ENCODE measurements at places on chromosomes 7 and 10. TPM values are rescaled to one million over a fixed set of nuclear protein-coding genes. Genes with fewer than 3 reads are reported as not detected.

The SEPHS1 gene
- 56.5 TPM for total RNA-seq

The CYP3A5 gene
- 38.5 TPM for total RNA-seq

The EMX2 gene
- 1.9 TPM for total RNA-seq

The PPIA gene
- total RNA-seq: 1,146 TPM

DNA sequence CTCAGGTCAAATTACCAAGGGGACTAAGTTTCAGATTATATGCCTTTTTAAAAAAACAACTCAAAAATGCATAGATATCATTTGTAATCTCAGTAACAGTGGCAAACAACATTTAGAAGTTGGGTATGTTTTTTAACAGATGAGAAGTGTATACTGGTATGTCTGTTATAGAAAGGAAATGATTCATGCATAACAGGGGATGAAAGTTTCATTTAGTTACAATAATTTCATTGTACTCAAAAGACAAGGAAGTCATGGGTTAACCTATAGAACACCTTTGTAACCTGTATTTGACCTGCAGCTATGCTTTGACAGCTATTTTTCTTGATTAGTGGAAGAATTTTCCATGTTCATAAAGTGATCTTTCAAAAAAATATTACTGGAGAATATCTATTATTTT lies 35.4 kb upstream of the FAM133B start:
- DNase-seq: no peak

- peak; percentile 24 for DNase-seq
Measured at GRCh38 chr10:95268438-95268837, 22.4 kb downstream of the PDLIM1 start.

GRCh38 chr10:22219308-22219707 lies 1.5 kb upstream of the EBLN1 start:
- DNase-seq: no peak

GRCh38 chr7:74134117-74134620 lies 40.0 kb upstream of the EIF4H start:
- no peak for DNase-seq

DNA sequence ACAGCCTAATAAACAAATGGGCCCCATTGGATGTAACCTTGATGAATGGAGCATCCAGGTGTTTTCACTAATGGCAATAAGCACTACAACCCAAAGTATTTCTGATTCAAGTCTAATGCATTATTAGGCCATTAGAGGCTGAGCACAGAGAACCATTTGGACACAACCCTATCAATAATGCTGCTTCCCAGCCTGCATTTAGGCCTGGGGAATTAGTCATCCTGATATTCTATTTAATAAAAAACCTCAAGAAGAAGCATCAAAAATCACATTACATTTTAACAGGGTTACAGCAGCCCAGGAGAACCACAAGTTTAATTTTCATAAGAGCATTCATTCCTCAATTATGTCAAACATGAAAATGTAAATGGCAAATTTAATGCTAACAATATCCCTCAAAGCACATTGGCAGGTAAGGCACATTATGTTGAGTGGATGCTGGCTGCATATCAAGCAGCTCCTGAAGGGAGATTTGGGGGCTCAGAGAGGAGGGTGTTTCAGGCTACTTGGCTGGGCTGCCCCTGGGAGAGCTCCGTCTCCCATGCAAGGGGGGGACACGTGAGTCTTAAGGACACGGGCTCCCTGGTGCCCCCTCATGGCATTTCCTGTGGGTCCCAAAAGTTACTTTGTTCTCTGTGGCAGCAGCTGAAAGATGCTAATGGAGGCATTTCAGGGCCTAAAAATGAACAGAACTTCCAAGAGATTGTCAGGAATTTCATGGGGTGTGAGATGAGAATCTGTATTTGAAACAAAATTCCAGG lies 143.4 kb downstream of the HERPUD2 start:
- no peak for DNase-seq

DNA sequence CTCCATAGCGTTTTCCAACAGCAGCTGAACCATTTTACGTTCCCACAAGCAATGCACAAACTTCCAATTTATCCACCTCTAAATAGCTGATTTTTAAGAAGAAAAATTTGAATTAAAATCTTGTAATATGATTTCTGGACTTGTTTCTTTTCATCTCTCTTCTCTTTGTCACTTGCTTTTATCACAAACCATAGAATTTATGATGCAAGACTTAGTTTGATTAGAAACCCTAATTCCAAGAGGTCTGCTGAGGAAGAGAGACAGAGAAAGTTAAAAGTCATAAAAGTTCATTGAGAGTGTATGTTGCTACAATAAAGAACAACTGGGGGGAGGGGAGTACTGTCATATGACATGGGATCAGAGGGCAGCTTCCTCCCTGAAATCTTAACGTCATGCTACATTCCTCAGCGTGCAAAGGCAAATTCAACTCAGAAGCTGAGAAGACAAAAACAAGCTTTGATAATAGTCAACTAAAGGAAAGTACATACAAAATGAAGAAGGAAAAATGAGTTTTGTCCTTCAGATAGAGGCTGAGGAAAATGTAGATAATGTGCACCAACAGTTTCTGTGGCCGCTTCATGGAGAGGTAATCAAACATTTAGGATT lies 18.4 kb upstream of the CUBN start:
- peak; percentile 18 for DNase-seq

- DNase-seq: no peak
Measured at GRCh38 chr7:71626206-71626605, 494.3 kb downstream of the GALNT17 start.

Measured in tongue (tissue), 3 donors.